ENCODE measurements at places on chromosomes 7 and 10.

DNA sequence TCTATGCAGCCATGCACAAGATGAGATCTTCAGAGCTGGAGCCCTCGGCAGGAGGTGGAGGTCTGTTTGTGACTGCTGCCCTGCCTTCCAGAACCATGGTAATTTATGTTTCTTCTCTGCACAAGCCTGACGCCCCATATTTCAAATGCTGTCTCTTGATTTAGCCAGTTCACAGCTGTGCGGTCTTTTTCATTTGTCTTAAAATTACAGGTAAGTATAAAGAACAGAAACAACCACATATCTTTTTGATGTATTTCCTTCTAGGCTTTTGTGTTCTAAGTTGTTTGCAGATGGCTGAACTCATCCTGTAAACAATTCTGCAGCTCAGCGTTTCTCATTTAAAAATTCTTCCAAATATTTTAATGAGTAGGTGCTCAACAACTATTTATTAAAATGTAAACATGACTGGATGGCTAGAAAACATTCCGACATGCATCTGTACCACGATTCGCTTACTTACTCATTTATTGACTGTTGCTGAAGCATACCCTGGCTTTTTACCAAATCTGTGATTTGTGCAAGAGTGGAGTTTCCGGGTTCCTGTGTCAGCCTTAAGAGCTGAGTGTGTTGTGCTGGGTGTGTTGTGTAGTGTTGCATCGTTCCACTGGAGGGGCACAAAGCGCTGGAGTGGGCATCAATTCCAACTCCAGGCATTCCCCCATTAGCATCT lies 58.9 kb downstream of the PIP4K2A start:
- no peak for DNase-seq

- no peak for DNase-seq
Measured at GRCh38 chr7:143230602-143231457, 9.0 kb downstream of the TAS2R40 start.

- no peak for DNase-seq
Measured at GRCh38 chr7:139058943-139059342, 23.1 kb upstream of the ZC3HAV1L start.

- no peak for DNase-seq
Measured at GRCh38 chr7:148461392-148462179, 129.0 kb upstream of the C7orf33 start.

DNA sequence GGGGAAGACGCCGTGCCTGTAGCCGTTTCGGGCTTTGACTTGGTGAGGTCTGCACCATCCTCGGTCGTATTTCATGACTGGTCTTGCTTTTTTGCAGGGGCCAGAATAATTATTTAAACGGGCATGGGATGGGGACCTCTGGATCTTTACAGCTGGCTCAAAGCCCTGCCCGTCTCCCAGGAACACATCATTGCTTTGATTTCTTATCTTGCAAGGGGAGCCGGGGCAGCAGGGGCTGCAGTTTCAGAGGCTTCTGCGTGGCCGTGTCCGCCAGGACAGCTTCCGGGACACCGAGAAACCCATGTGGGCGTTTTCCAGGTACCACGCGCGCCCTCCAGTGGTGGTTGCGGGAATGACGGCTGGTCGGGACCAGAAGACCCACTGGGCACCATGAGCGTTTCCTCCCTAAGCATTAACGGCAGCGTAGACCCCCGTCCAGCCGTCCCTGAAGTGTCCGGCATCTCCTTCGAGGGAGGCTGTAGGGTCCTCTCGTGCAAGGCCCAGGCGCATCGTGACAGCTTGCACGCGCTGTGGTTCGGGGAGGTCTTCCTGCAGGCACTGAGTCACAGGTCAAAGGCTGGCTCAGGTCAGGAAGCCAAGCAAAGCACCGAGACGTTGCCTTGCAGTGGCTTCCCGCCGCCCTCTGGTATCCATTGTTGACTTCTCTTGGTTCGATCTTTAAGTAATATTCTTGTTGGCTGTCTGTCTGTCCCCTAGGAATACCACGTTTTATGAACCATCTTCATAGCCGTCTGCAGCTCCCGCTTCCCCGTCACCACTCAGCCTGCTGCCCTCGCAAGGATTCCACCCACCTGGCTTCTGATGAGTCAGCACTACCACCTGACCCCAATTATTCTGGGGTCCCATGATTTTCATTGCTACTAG lies 16.2 kb upstream of the ZFAND2A start:
- DNase-seq: peak; percentile 31

DNA sequence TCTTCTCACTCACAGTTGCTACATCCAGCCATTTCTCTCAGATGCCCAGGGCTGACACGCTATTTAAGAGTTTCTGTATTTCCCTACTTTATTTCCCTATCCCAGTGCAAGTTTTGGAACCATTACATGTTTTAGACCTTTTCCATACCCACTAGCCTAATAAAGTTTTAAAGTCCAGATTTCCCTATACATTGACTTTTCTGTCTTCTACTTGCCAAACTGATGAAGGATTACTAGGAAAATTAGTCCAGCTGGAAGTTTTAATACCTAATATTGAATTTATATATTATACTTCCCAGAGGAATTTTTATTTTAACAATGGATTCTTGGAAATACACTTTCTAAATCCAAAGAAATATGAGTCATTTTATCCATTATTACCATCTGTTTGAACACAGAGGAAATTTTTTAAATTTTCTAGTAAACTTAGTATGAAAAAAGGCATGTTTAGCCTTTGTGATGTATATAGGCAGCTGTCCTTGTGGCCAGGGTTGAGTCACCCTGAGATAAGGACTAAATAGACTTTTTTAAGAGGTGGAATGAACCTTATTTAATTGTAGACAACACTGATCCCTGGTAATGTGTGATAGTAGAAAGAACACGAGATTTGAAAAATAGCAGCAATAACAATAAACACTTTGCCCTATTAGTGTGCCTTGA lies 205.0 kb downstream of the TFEC start:
- DNase-seq: no peak

DNA sequence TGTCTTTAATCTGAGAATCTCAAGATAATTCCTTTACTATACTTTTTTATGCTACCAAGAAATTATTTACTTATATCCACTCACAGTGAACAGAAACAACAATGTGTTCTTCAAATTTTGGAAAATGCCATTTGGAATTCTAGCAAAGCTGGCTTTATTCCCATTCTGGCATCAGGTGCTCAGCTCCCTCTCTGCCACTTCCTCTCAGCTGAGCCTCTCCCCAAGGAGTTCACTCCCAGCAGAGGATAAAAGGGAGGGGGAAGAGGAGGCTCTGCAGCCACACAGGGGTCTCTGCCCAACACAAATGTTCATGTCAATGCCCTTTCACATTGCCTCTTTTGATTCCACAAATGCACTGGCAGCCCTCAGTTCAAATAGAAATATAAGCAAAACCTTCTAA lies 116.9 kb downstream of the CPEB3 start:
- DNase-seq: no peak

- DNase-seq: no peak
Measured at GRCh38 chr10:115171392-115171960, 78.3 kb downstream of the ATRNL1 start.

DNA sequence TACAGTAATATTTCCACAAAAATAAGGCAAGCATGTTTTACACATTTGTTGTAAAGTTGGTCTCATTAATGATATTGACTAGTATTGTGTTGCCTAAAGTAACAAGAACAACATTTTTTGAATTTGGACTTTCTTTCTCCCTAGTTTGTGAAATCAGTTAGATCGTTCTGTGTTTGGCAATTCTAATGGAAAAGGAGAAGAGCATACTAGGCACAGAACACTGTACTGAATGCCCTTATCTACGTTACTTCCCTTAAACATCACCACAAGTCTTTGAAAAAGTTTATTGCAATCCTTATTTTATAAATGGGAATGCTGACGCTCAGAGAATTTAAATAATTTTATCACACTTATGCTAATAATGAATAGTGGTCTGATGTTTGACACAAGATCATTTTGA lies 372.2 kb downstream of the EXOC4 start:
- no peak for DNase-seq

DNA sequence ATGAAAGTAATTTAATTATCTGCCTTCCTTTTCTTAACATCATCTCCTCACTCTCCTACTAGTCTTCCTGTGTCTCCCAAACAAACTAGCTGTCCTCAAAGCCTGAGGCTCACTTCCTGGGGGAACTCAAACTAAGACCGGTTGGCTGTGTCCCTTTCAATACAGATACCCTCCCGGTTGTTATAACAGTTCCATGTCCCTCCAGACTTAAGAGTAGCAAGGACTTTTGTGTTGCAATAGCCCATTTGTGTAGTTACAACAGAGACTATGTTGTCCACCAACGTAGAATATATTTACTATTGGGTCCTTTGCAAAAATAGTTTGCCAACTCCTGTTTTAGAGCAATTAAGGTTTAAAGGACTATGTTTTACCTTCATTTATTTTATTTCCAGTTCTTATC lies 8.6 kb upstream of the TARP start:
- no peak for DNase-seq

GRCh38 chr7:71633551-71634008 lies 501.6 kb downstream of the GALNT17 start:
- no peak for DNase-seq

DNA sequence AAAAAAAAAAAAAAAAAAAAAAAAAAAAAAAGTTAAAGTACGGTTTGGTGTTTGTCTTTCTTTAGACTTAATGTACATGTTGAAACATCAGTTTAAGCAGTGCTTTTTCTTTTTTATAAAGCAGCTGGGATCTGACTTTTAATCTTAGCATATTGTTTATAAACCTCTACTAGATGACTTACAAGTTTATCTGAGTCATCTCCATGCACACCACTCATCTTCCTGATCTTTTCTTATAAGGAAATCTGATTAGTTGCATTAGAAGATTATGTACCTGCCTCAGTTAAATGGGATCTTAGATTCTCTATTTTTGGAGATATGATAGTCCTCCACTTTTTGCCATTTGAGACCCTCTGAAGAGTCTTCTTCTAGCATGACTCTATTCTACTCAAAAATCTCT lies 391.9 kb upstream of the LRGUK start:
- DNase-seq: no peak

- no peak for DNase-seq
Measured at GRCh38 chr10:30355601-30356000, 6.5 kb upstream of the MTPAP start.

GRCh38 chr10:88115968-88116367 lies 252.5 kb downstream of the PTEN start:
- DNase-seq: no peak

GRCh38 chr10:20257422-20257821 lies 441.2 kb downstream of the PLXDC2 start:
- DNase-seq: no peak

- DNase-seq: no peak
Measured at GRCh38 chr10:67841737-67842136, 3.7 kb upstream of the DNAJC12 start.

GRCh38 chr10:59333701-59334100 lies 28.6 kb downstream of the FAM13C start:
- no peak for DNase-seq

GRCh38 chr7:128103498-128104107 lies 72.4 kb upstream of the LRRC4 start:
- DNase-seq: no peak

- DNase-seq: no peak
Measured at GRCh38 chr7:74479066-74479781, 25.5 kb downstream of the GTF2IRD1 start.

DNA sequence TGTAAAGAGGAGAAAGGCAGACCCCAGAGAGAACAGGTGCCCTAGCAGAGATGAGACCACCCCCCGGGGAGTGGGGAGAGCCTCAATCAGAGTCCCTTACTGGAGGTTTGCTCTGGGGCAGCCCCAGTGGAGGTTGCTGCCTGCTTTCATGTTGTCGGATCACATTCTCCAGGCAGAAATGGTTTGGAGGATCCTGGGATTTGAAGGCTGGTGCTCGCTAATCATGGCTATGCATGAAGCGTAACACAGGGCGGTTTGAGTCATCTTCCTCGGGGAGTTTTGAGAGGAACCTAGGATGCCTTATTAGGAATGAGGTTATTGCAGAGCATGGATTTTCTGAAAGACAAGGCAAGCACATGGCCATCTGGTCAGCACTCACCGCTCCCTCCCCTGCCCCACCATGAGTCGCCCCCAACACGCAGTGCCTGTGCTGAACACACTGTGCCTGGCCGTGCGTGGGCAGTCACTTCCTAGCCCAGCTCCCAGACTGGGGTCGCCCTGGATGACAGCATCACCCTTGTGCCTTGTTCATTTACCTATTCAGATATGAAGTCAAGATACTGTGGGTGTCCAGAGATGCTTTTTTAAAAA lies 319.9 kb downstream of the DPP6 start:
- DNase-seq: no peak

DNA sequence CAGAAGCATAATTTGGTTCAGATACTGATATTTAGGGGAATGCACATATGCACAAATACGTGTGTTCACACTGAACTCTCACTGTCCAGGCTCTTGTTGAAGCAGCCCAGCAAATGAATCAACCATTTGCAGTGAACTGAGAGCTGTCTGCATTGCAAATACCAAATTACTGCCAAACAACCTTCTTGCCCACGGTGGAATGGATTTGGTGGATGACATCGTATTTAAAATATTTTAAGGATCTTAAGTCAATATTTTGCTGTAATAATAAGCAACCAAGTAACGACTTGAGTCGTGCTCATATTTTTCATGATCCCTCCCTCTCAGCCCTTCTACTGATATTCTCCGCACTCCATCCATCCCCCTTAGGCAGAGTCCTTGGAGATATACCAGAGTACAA lies 107.9 kb upstream of the FEZF1 start:
- DNase-seq: no peak

- DNase-seq: no peak
Measured at GRCh38 chr7:47627580-47628283, 45.8 kb upstream of the TNS3 start.

- no peak for DNase-seq
Measured at GRCh38 chr10:128069351-128070051, 56.7 kb downstream of the MKI67 start.

GRCh38 chr7:1514407-1514806 lies 10.2 kb upstream of the INTS1 start:
- no peak for DNase-seq

GRCh38 chr10:6503171-6503570 lies 76.9 kb downstream of the PRKCQ start:
- DNase-seq: no peak

- DNase-seq: no peak
Measured at GRCh38 chr7:105003275-105003674, 10.7 kb upstream of the KMT2E start.

- DNase-seq: no peak
Measured at GRCh38 chr7:137172105-137172590, 171.4 kb downstream of the PTN start.

- no peak for DNase-seq
Measured at GRCh38 chr7:158279539-158280447, 307.8 kb downstream of the PTPRN2 start.
